ENCODE measurements at places on chromosomes 16 and 17. TPM values are rescaled to one million over a fixed set of nuclear protein-coding genes. Genes with fewer than 3 reads are reported as not detected.
A peak's percentile ranks its signal among the peaks of the same experiment; 100 is the strongest.

Gene NACA2
- total RNA-seq: not detected

Gene MYH13
- total RNA-seq: not detected

- no peak for DNase-seq
Measured at GRCh38 chr17:73337330-73337710, 25.5 kb upstream of the CDC42EP4 start.

- DNase-seq: no peak
Measured at GRCh38 chr17:35046740-35047283, 16.7 kb downstream of the RFFL start.

DNA sequence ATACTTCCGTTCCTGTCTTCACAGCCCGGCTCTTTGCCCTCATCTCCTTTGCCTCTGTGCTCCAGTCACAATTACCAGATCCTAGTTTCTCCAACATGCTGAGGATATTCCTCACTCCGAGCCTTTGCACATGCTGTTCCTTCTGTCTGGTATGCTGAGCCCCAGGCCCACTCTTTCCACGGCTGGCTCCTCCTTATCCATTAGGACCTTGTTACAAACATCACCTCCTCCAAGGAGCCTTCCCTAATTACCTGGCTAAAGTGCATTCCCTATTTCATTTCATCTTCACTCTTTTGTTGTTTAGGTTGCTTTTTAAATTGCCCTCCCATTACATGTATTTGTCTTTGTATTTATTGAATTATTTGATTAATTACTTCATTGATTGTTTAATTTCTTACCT, 14.9 kb upstream of the ADGRG1 start:
- DNase-seq: no peak

DNA sequence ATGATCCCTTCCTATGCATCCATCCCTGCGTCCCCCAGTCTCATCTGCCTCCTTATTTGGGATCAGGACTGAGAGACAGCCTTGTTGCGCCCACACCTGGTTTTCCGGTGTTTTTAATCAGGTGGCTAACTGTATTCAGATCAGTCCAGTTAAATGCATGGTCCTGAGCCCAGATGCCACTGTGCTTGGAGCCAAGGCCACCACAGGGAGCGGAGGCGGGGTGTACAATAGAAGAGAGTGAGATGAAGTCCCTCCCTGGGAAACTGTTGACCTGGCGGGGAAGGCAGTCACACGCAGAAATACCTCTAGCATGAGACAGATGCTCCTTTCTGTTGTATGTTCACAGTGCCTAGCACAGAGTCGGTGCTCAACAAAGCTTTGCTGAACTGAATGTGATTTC, 6.3 kb downstream of the RCVRN start:
- no peak for DNase-seq

DNA sequence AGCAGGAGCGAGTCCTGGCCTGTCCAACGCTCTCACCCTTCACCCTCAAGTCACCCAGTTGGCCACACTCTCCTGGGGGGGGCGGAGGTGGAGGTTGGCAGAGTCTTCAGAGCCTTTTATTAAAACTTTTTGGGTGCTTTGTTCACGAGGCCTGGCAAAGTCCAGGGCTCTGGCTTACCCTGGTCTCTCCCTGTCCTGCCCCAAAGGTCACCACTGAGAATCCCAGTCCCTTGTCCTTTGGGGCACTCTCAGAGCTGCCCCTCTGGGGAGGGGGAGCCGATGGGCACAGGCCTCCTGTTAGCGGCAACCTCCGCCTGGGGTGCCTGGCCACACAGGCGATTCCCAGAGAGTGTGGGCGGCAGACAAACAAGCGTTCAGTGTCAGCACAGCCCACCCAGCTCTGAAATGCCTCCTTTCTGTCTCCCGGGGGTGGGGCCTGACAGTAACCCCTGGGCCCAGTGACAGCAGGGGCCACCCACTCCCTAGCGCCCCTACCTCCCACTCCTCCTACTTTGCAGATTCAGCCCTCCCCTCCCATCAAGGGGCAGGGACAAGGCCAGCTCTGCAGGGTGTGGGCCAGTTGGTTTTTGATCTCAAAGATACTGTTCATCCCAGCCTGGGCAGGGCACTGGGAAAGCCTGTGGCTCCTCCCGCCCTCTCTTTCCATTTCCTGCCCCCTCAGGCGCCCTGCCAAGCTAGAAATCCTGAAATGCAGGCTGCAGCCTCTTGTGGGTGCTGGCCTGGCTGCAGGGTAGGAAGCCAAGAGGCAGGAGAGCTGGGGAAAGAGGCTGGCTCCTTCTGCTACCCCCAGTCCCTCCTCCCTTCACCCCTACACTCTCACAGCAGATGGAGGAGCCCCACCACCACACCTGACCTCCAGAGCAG, 36.6 kb upstream of the EMP2 start:
- peak; percentile 31 for DNase-seq
